BJ (cell line): ENCODE measurements at places on chromosomes 7 and 10.

DNA sequence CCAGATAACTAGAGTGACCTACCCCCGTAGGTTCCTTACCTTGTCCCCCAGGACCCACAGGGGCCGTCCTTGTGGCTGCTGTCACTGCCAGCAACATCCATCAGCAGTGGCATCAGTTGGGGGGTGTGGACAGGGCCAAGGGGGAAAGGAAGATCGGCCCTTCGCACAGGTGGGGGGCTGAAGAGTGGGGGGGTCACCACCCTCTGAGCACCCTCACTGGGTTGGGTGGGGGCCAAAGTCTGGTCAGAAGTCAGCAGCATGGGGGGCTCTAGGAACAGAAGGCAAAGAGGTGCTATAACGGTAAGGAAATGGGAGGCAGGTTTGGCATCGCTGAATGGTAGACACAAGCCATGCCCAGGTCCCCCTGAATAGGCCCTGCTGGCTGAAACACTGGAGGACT, 4.6 kb downstream of the NOBOX start:
- DNase-seq = no peak

GRCh38 chr7:43058271-43059066, 54.0 kb upstream of the HECW1 start:
- no peak for DNase-seq

DNA sequence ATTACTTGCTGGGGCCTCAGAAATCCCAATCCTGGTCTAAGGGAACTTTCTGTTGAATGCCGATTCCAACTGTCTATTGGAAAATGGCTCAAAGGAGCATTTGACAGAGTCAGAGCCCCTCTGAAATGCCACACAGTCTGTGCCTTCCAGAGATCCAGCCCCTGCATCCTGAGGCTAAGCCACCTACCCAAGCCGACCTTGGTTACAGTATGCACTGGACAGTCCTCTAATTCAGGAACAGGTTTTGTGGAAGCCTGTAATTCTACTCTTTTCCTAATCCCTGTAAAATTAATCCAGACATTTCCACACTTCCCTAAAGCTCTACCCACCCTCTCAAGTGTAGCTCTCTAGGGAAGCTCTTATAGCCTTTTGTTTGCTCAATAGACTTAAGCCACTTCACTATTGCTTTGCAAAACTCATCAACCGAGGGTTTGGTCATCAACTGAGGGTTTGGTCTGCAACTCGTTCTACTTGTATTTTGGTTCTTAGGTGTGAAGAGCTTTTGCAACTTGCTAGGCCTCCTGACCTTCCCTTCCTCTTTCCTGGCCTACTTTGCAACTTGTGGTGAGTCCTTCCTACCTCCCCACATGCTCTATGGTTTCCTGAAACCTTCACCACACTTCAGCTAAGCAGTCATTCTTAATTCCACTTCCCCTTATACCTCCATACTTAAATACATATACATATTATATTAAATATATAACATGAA, 364.8 kb downstream of the SFMBT2 start:
- no peak for DNase-seq

GRCh38 chr7:89798599-89798996, 355.7 kb upstream of the STEAP1 start:
- no peak for DNase-seq

DNA sequence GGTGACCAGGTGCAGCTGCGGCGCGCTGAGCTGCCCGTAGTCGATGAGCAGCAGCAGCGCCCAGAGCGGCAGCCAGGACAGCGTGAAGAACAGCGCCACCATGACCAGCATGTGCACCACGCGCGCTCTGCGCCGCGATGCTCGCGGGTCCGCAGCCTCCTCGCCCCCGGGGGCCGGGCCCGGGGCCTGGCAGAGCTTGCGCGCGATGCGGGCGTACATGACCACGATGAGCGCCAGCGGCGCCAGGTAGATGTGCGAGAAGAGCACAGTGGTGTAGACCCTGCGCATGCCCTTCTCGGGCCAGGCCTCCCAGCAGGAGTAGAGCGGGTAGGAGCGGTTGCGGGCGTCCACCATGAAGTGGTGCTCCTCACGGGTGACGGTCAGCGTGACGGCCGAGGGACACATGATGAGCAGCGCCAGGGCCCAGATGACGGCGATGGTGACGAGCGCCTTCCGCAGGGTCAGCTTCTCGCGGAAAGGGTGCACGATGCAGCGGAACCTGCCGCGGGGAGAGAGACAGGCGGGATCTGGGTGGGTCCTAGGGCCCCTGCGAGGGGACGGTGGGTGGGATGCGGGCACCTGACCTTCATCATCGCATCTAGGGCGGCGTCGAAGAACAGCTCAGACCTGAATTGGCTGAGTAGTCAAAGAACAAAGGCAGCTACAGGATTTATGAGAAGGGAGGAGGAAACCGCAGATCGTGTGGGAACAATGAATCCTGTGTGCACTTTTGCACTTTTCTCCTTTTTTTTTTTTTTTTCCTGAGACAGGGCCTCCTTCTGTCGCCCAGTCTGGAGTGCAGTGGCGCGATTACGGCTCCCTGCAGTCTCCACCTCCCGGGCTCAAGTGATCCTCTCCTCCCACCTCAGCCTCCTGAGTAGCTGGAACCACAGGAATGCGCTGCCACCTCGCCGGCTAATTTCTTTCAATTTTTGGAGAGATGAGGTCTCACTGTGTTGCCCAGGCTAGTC, 22.4 kb upstream of the PPA1 start:
- no peak for DNase-seq

DNA sequence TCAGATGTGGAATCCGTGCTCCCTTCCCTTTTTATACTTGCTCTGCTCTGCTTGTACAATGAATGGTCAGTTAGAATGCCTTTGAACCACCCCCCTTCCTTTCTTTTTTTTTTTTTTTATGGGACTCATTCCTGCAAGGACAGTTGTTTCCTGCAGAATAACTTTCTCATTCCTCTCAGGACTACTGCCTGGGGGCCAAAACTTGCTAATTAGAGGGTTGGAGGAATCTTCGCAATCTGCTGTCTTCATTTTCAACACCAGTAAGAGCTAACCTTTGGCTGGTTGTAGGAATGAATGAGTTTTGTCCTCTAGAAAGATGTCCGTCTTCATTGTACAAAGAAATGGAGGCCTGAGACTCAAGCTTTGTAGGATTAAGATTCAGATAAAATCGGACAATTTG, 868.1 kb downstream of the LRMDA start:
- no peak for DNase-seq

- DNase-seq = no peak
These were observed 17.4 kb upstream of the SLC35G1 start for GRCh38 chr10:93876381-93876780.

DNA sequence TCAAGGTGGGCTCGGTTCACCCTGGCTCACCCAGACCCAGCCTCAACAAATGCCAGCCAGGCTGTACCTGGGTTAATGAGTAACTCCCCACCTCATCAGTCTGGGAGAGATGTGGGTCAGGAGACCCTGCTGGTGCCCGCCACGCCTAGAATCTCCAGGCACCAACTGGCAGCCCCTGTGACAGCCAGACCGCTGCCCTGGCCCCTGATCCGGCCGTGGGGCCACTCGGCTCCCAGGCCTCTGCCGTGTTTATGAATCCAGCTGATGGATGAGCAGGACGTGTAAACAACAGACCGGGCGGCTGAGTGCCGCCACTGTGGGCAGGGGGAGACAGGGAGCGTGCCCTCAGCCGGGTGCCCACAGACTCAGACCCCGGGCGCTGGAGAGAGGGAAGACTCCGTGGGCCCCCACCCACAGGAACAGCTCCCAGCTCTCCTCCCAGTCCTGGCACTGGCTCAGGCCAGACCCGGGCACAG, 34.0 kb upstream of the PDGFA start:
- DNase-seq = no peak

DNA sequence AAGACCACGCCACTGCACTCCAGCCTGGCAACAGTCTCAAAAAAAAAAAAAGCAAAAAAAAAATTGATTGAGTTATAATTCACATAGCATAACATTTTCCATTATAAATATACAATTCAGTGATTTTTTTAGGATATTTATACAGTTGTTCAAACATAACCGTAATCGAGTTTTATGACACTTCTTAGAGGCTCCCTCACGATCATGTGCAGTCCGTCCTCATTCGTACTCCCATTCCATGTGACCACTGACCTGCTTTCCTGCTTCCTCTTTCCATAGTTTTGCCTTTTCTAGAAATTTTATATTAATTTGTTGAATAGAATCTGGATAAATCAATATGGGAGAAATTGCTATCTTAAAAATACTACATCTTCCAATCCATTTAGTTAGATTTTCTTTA, 45.7 kb downstream of the VTI1A start:
- no peak for DNase-seq

GRCh38 chr10:26574783-26575182, 122.7 kb upstream of the PDSS1 start:
- no peak for DNase-seq
